Ureter (tissue), 1 donor: ENCODE measurements at places on chromosomes 7 and 10. TPM values are rescaled to one million over a fixed set of nuclear protein-coding genes. Genes with fewer than 3 reads are reported as not detected.

GRCh38 chr7:90706072-90706716 lies 110.1 kb downstream of the CDK14 start:
- no peak for DNase-seq

GRCh38 chr10:48633381-48634197 lies 28.7 kb upstream of the ARHGAP22 start:
- DNase-seq: no peak

GRCh38 chr7:133860628-133861335 lies 266.4 kb upstream of the LRGUK start:
- no peak for DNase-seq

- DNase-seq: no peak
Measured at GRCh38 chr10:44380829-44381600, 3.9 kb downstream of the CXCL12 start.

GRCh38 chr10:26527018-26527417 lies 88.9 kb downstream of the APBB1IP start:
- DNase-seq: no peak

GRCh38 chr10:128116851-128117615 lies 9.2 kb downstream of the MKI67 start:
- no peak for DNase-seq

DNA sequence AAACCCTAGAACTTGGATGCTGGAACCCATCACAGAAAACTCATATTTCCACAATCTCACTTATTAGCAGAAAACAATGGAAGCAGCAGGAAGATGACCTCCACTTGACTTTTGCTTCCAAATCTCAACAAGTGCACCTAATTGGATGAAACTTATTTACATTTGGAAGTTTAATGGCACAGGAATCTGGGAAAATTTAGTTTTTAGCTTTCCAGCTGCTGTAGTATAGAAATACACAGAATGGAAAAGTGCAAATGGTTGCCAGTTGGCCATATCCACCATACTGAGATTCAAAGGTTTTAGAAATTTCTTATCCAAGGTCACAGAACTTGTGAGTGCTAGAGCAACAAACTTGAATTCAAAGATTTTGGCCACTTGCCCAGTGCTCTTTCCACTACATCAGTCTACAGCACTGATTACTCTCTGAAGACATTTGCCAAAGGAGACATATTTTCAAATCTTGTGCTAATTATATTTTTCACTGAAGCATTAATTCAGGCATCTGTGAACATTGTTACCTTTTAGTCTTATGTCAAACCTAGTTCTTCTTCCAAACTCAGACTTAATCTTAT lies 9.3 kb upstream of the AHR start:
- DNase-seq: peak; percentile 55

Gene OR9A2
- not detected for total RNA-seq

Gene SPDYE2B
- not detected for total RNA-seq

DNA sequence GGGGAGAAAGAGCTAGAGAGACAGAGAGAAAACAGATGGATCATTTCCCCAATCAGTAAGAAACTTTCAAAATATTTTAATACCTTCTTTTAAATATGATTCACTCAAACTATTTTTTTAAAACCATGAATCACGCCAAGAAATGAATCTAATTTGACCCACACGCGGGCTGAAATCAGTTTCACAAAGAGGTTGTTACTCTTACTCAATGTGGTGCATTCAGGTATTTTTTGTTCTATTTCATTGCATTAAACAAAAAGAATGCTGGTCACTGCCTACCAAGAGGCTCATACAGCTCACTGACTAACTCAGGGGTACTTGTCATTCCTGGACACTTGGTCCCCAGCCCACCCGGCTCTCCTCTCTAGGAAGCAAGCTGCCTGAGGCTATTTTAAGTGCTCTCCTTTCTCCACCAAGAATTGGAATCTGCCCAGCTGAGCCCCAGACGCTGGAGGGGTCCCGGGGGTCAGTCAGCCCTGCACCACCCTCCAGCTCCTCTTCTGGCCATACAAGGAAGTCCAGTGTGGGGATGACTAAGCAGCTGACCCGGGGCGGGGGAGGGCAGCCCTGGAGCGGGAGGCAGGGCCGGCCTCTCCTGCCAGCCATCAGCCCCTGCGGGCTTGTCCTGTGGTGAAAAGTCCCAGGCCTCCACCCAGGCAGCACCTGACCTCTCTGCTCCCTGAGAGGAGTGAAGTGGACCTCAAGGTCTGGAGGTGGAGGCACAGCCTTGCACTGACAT lies 21.7 kb upstream of the PFKP start:
- DNase-seq: peak; percentile 68

Gene INHBA
- 2.9 TPM for total RNA-seq

DNA sequence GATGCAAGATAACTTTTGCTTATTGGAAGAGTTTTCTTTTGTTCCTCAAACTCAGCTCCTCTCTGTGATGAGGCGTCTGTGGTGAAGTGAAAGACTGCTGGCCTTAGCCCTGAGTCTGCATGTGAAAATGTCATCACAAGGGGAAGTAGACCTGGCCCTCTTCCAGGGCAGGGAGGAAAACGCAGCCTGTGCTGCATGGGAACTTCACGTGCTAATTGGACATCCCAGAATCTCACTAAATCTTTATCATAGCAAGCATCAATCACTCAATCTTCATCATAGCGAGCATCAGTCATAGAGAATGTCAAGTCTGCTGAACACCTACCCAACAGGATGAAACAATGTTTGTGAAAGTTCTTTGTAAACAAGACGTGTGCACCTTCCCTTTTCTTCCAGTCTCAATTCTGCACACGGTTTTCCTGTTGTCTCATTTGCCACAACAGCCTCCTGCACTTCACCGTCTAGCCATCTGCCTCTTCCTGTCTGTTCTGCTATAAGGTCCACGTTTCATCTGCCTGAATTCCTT lies 314.6 kb downstream of the FRMD4A start:
- no peak for DNase-seq

DNA sequence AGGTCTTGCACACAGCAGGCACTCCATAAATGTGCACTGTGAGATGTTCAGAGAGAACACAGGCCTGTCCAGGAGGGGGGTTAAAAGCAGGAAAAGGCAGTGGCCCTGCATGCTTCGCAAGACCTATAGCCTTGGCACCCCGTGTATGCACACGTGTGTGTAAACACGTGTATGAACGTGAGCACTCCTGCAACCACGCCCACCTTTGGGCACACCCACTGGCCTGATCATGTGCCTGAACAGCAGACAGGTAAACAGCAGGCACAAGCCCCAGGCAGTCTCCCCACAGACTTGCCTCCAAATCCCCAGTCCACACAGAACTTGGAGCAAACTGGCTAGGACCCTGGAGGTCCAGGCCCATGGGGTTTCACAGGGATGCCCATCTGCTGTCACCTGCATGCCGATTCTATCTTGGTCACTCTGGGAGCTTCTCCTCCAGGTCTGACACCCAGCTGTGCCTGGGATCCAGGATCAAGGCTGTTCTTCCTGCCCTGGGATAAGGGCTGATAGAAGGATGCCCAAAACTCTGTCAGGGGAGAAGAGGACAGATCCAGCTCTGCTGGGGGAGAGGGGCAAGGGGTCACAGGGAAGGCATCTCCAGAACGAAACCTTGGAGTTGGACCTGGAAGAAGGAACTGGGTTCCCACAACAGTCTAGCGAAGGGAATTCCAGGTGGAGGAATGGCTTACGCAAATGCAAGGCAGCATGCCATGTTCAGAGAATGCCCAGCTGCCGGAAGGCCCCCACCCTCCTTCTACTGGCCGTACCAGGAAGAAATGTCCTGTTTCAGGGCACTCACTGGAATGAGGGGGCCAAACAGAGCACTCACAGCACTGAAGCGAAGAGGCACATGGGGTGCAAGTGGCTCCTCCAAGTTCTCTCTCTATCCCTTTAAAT lies 14.3 kb upstream of the ZMIZ1 start:
- no peak for DNase-seq

Gene NUDCD3
- total RNA-seq: 131 TPM

- DNase-seq: no peak
Measured at GRCh38 chr10:96667401-96667800, 52.9 kb downstream of the PIK3AP1 start.

- DNase-seq: peak; percentile 10
Measured at GRCh38 chr10:123835575-123835974, 56.0 kb downstream of the CPXM2 start.

Gene FLNC
- 84.1 TPM for total RNA-seq

- no peak for DNase-seq
Measured at GRCh38 chr10:86078639-86079035, 288.0 kb downstream of the GRID1 start.

Gene CYP51A1
- total RNA-seq: 96.3 TPM

- DNase-seq: no peak
Measured at GRCh38 chr10:33126742-33127141, 168.7 kb upstream of the ITGB1 start.

- no peak for DNase-seq
Measured at GRCh38 chr10:29317423-29318021, 28.7 kb downstream of the LYZL1 start.

DNA sequence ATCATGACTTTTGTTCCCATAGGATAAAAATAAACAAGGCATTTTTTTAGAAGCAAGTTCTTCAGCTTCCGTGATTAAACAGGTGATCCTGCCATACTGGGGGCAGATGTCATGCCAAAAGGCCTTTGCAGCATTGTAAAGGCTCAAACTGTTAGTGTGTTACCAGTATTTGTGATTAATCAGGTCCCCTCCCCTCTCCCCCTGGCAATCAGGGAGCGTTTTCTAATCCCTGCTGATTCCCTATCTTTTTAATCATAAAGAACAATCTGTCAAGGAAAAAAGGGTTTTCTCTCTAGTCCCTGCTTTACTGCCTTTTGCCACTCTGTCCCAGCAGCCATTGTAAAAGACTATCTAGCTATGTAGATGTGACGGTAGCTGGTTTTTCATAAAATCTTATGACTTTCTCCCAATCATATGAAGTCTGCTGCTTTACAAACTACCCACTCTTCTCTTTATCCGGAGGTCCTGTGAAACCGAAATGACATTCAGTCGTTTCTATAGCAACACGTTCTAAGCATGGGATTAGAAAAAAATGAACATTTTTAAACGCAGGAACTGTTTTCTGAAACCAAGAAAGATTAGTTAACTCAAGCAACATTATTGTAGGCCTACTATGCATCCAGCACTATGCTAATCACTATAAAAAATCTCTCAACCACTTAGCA lies 210.9 kb downstream of the RNLS start:
- no peak for DNase-seq

Gene SEMA3E
- total RNA-seq: 24.0 TPM

DNA sequence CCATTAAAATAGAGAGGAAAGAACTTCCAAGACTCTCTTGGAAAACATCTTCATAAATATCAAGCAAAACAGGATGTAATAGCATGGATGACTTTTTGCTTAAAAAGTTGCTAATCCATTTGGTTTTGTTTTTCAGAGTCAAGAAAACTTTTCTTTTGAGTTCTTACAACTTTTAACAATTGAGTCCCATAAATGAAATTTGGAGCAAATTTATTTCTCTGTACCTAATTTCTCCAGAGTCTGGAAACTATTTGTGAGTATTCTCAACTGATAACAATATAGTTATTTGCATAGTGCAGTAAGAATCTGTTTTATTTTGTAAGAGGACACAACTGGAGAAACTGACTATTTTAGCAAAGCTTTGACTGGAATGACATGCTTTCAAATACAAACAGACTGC lies 606.3 kb upstream of the IGFBP3 start:
- no peak for DNase-seq

DNA sequence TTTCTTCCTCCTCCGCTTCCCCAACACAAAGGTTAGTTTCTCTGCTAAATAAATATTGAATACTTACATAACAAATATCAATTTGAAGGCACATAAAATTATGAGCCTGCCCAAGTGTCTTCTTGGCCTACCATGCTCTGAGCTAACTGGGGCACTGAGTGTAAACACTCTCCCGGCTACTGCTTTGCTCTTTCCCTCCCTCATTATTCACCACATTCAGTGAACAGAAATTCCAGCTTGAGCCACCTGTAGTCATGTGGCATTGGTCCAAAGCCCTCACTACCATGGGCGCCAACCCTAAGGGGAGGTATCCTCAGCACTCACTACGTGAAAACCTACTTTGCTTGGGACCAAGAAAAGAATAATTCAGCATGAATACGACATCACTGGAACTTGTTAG lies 409.0 kb downstream of the KCNMA1 start:
- no peak for DNase-seq
